ENCODE measurements at places on chromosomes 1 and 21. TPM values are rescaled to one million over a fixed set of nuclear protein-coding genes. Genes with fewer than 3 reads are reported as not detected.

The TRAF5 gene
- 84.0 TPM for total RNA-seq

The KRTAP23-1 gene
- total RNA-seq: not detected

The CSMD2 gene
- total RNA-seq: not detected

The GJA5 gene
- total RNA-seq: not detected

GRCh38 chr1:24100945-24101737, 10.8 kb downstream of the MYOM3 start:
- DNase-seq: no peak

GRCh38 chr21:37058261-37058660, 14.6 kb downstream of the PIGP start:
- DNase-seq: no peak

GRCh38 chr1:156945881-156946661, 25.6 kb downstream of the LRRC71 start:
- DNase-seq: no peak

- DNase-seq: no peak
Measured at GRCh38 chr1:61561666-61562065, 163.3 kb downstream of the TM2D1 start.

DNA sequence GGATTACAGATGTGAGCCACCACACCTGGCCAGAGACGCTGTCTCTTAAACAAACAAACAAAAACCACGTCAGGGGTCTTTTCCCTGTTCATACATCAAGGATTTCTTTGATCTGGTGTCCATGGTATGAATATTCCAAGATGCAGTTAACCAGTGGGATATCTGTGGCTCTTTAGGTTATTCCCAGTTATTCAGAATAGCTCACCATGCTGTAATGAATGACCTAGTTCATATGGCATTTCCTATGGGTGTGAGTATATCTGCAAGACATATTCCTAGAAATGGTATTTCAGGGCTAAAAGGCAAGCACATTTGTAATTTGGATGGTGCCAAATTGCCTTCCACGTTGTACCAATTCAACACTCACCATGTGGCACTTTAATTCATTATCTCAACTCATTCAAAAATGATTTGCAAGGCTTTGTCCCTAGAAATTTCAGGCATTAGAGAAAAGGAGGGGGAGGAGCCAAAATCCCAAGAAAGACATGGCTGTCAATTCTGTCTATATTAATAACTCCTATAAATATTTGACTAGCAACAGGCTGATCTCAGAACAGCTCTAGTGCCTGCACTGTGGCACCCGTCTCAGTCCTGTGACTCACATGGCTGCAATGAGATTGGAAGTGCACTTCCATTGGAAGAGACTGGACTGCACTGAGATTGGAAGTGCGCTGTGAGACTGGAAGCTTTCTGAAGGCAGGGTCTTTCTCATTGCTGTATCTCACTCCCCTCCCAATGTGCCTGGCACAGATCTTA, 6.0 kb upstream of the STMN1 start:
- no peak for DNase-seq

GRCh38 chr1:229661022-229661877, 35.2 kb downstream of the URB2 start:
- DNase-seq: peak; percentile 77

GRCh38 chr21:27320868-27321267, 354.0 kb upstream of the ADAMTS5 start:
- no peak for DNase-seq

DNA sequence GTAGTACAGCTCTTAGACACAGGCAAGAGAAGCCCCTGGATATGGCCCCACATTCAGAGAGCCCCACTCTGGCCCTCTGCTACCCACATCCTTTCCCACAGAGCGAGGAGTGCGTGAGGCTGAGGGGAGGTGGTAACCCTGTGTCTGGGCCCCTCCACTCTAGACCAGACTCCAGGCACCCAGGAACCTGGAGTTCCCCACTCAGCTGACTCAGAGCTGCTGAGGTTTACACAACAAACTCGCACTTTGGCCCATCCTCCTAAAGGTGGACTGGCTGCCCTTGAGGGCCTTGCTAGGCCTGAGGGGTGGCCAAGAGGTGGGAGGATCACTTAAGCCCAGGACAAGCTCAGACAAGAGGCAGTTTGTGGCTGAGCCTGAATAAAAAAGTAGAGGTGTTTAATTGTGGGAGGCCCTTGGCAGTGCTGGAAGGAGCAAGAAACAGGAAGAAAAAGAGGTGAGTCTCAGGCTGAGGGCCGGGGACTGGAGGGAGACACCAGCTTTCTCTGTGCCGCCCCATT, 10.7 kb downstream of the MR1 start:
- DNase-seq: peak; percentile 54

The CNIH3 gene
- total RNA-seq: 1.6 TPM

DNA sequence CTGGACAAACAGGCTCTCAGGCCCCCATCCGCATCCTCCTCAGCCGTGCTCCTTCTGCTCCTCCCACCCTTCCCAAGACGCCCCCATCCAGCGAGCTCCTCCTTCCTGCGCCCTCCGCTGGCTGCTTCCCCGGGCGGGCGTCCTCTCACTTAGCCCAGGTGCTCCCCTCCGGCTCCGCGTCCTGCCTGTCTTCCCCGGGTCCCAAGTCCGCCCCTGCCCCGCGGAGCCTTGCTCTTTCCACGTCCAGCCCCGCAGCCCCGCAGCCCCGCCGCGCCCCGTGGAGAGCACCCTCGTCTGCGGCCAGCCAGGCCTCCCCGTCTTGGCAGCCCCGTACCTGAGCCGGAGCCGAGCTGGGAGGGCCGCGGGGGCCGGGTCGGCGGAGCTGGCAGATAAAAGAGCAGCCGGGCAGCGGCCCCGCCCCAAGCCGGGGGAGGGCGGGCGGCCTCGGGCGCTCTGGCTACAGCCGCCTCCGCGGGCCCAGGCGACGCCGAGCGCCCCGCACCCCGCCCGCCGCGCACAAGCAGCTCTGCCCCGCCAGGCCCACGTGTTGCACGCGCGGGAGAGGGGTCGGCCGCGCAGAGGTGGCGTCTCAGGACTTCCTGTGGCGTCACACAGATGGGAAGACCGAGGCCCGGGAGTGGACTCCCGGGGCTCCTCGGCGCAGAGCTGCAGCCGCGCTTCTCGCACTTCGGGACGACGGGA, at the start of gene PAQR7:
Gene PAQR7 (minus strand): TSS at position 555 of the 702 bp plus-strand sequence. CDS start 11,869 bp downstream, outside the sequence.
- peak; percentile 80 for DNase-seq

DNA sequence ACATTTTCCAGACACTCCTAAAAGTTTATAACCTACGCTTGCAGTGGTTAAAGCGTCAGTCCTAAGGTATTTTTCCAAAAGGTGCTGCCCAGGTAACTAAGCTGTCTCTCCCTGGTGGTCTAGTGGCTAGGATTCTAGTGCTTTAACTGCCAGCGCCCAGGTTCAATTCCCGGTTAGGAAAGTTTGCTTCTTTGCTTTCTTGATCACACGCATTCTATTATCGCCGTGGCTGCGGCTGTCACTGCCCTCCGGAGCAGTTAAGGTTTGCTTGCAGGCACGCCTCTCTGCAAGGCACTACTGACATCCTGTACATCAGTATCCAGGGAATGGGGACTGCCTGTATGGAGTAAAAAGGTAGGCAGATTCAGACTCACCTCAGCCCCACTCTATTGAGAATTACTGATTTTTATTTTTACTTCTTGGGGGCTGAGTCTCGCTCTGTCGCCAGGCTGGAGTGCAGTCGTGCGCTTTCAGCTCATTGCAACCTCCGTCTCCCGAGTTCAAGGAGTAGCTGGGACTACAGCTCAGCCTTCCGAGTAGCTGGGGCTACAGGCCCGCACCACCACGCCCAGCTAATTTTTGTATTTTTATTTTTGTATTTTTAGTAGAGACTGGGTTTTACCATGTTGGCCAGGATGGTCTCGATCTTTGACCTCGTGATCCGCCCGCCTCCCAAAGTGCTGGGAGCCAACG, 53.2 kb upstream of the CFAP126 start:
- no peak for DNase-seq

- peak; percentile 23 for DNase-seq
Measured at GRCh38 chr1:230282157-230282556, 144.0 kb downstream of the PGBD5 start.

DNA sequence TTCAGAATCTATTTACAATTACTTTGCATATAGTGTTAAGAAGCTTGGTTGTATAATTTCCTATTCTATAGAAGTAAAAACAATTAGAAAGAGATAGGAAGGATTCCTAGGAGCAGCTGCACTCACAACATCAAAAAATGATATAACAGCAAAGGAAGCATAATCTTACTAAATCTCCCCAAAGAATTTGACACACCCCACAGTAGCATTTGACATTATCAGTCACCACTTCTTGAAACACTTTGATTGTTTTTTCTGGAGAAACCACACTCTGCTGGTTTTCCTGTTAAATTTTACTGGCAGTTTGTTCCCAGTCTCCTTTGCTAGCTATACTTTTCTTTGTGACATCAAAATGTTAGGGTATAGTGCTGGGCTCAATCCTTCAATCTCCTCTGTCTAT, 100.8 kb upstream of the KIAA1614 start:
- DNase-seq: no peak

The CTSS gene
- total RNA-seq: 104 TPM

DNA sequence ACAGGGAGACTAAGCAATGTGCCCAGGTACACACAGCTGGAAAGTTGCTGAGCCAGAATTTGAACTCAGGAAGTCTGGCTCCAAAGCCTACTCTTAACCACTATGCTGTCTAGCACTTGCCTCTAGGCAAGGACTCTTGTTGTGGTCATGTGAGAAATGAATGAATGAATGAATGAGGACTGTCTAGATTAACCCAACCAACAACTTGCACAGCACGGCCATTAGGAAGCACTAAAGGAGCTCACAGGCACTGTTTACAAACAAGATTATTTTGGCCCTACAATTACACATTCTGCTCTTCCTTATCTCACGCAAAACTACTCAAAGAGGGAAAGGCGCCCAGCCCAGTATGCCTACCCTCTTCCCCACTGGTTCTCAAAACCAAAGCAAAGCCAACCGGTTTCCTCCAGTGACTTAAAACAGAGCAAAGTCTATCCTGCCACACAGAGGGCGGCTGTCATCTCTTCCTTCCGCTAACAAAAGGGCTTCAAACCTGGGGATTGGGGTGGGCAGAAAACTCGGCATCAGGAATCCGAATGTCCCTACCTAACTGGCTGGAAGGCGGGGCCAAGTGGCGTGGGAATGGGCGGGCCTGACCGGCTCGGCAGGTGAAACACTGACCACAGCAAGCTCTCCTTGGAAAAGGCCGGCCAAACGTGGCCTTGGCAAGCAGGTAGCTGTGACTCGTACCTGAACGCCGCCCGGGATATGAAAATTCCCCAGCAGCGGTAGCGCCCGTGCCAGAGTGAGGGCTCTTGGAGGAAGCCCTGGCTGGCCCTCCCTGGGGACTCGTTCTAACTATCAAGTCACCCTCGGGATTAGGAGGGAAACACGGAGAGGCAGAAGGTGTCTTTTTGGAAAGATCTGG, 948 bp downstream of the STK40 start:
- peak; percentile 58 for DNase-seq

The OR14K1 gene
- total RNA-seq: not detected

GRCh38 chr1:89085781-89086180, 20.8 kb upstream of the GBP1 start:
- DNase-seq: no peak

- no peak for DNase-seq
Measured at GRCh38 chr1:27724961-27725373, 794 bp upstream of the FAM76A start.

- no peak for DNase-seq
Measured at GRCh38 chr1:156461109-156461508, 39.5 kb downstream of the MEF2D start.

GRCh38 chr1:67646145-67647035, 38.6 kb upstream of the GADD45A start:
- no peak for DNase-seq

DNA sequence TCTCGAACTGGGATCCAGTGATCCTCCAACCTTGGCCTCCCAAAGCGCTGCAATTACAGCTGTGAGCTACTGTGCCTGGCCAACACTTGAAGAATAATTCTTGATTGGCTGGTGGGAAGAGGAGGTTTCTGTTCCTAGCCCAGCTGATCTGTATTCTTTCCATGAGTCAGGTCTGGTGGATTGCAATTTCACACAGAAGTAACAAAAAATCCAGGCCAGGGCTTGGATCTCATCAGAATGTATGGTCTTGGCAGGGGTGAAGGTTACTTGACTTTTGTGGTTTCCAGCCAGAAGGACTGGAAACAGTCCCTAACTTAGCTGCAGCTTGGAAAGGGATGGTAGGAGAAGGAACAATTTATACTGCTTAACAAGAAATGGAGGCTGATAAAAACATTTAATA, 5.1 kb upstream of the HP1BP3 start:
- no peak for DNase-seq

Data from activated naive CD8-positive, alpha-beta T cell treated with anti-CD3 and anti-CD28 coated beads, Interleukin-2, amount 10 ng/mL, durations not matched to agents 7 days and 5 days (primary cell).